ENCODE measurements at places on chromosomes 12 and 14. TPM values are rescaled to one million over a fixed set of nuclear protein-coding genes. Genes with fewer than 3 reads are reported as not detected.

C12orf60 gene
- 2.0 TPM for total RNA-seq

CELA1 gene
- 0.29 TPM for total RNA-seq

- no peak overlapping the region for H3K27ac ChIP-seq
- no peak for DNase-seq
- no peaks in the 10 kb centered on the region for H3K4me1 ChIP-seq
- no peaks in the 10 kb centered on the region for H3K27me3 ChIP-seq
Measured at GRCh38 chr12:20000229-20000849, 368.0 kb upstream of the PDE3A start.

DNA sequence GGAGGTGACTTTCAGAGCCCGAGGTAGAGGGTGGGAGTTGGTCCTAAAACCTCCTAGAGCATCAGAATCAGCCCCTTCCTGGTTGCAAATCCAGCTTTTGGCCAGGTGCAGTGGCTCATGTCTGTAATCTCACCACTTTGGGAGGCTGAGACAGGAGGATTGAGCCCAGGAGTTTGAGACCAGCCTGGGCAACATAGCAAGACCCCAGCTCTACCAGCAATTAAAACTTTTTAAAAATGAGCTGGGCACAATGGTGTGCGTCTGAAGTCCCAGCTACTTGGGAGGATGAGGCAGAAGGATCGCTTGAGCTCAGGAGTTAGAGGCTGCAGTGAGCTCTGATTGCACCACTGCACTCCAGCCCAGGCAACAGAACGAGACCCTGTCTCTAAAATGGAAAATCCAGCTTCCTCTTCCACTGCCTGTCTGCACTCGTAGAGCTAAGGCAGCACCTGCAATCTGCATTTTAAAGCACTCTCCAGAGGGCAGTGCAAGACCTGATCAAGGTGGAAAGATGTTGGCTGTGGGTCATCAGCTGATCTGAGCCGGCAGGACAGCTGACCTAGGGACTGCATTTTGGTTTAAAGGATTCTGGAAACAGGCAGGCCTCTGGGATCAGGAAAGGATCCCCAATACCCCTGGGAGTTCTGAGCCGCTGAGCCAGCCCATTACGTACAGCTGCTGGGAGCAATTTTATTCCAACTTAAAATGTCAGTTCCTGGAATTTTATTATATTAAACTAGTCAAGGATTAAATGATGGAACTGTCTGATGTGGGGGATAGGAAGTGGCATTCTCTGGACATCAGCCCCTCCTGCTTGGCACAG lies 1.8 kb upstream of the TESC start:
- peaks cover 31% of the 10 kb centered on the region for H3K27me3 ChIP-seq
- H3K27ac ChIP-seq: no peak overlapping the region
- no peak overlapping the region for H3K4me3 ChIP-seq
- H3K4me1 ChIP-seq: peaks cover 14% of the 10 kb centered on the region
- H3K36me3 ChIP-seq: no peaks in the 10 kb centered on the region
- DNase-seq: no peak

DNA sequence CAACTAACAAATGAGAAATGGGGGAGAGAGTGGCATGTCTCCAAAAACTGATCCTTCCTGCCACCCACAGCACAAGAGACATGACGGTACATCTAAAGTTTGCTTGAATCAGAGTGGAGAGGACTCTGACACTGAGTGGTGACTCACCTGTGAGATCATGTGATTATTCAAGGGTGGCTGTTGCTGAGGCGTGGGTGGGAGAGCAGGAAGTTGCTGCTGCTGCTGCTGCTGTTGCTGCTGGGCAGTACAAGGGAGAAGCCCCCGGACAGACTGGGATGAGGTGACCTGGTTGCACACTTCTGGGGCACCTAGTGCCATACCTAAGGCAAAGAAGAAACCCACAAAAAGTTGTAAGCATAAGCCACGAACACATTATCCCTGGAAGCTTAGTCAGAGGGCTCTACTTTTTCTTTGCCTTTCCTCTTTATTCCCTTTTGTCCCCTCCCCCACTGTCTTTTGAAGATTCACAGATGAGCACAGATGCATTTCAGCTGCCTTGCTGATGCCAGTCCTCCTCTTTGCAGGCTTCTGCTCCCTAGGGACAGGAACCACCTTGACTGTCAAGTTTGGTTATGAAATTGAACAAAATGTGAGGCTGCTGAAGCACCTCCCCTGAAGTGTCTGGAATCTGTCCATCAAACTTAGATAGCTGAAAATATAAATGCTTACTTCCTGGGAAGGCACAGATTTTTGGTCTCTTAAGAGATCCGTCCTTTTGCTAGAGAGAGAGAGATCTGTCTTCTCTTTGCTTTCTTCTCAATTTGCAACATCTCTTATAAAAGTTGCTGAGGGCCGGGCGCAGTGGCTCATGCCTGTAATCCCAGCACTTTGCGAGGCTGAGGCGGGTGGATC lies 29.4 kb upstream of the STAC3 start:
- no peaks in the 10 kb centered on the region for H3K27me3 ChIP-seq
- H3K36me3 ChIP-seq: peaks cover 24% of the 10 kb centered on the region
- peak; percentile 90 for DNase-seq

Data from activated naive CD4-positive, alpha-beta T cell treated with anti-CD3 and anti-CD28 coated beads for 36 hours (primary cell).